ENCODE measurements at places on chromosomes 16 and 17. TPM values are rescaled to one million over a fixed set of nuclear protein-coding genes. Genes with fewer than 3 reads are reported as not detected.

YBX2 gene
- total RNA-seq, result 0.66 TPM

PPM1D gene
- total RNA-seq, result 18.3 TPM

PRCD gene
- 5.3 TPM for total RNA-seq

AFMID gene
- 2.4 TPM for total RNA-seq

CRYBA1 gene
- total RNA-seq, result not detected

COPZ2 gene
- total RNA-seq, result 2.4 TPM

TMEM100 gene
- not detected for total RNA-seq

IRF8 gene
- 17.6 TPM for total RNA-seq

ADAM11 gene
- total RNA-seq, result 0.86 TPM

DNAH17 gene
- 0.81 TPM for total RNA-seq

KCNG4 gene
- total RNA-seq, result not detected

- DNase-seq, result no peak
These were observed 47.9 kb upstream of the MAP3K14 start for GRCh38 chr17:45364531-45365390.

- DNase-seq, result no peak
These were observed 19.2 kb upstream of the HOXB13 start for GRCh38 chr17:48747445-48748363.

DNA sequence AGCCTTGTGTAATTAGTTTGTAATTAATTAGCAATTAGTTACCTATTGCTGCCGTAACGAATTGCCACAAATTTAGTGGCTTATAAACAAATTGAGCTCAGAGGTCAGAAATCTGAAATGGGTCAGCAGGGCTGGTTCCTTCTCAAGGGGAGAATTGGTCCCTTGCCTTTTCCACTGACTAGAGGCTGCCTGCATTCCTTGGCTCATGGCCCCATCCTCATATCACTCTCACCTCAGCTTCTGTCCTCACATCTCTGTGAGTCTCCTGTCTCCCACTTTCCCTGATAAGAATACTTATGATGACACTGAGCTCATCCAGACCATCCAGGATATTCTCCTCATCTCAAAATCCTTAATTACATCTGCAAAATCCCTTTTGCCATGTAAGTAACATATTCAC, 31.0 kb upstream of the NGFR start:
- no peak for DNase-seq

GRCh38 chr17:236641-237405, 55.4 kb upstream of the DOC2B start:
- DNase-seq, result no peak

DNA sequence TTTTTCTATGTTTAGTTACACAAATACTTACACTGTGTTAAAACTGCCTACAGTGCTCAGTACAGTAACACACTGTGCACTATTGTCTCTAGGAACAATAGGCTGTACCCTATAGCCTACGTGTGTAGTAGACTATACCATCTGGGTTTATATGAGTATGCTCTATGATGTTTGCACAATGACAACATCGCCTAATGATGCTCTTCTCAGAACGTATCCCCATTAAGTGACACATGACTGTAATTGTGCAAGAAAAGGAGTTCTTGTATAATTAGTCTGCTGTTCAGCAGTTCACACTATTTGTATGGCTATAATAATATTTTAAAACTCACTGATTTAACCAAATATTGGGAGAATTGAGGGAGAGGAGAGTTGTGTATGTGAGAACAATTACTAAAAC, 173.7 kb downstream of the TRIM37 start:
- DNase-seq, result no peak

DNA sequence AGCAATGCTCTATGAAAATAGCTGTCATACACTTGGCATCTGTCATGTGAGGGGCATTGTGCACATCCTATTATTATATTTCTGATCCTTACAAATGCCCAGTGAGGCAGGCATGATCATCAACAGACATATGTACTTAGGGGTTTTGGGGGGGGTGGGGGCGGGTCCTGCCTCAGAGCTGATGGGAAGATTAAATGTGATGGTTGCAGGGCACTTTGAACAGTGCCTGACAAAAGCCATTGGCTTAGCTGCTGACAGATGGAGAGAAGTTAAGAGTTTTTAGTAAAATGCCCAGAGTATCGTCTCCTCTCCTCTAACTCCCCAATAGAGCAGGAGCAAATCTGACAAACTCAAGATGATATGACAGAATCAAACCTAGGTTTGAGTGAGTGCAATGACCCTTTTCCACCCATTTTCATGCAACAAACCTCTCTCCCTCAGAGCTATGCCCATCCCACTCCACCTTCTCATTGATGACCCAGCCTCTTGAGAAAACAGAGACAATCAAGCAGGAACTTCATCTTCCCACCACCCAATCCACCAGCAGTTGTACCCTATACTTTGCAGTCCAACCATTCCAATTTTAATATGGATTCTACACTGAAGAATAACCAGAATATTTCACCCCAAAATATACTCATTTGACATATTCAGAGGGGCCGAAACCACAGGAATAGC, 4.8 kb downstream of the KLHL11 start:
- no peak for DNase-seq

GRCh38 chr17:3501344-3501743, 25.5 kb downstream of the ASPA start:
- no peak for DNase-seq

- DNase-seq, result no peak
These were observed 560.6 kb downstream of the CDH13 start for GRCh38 chr16:83187405-83187804.

DNA sequence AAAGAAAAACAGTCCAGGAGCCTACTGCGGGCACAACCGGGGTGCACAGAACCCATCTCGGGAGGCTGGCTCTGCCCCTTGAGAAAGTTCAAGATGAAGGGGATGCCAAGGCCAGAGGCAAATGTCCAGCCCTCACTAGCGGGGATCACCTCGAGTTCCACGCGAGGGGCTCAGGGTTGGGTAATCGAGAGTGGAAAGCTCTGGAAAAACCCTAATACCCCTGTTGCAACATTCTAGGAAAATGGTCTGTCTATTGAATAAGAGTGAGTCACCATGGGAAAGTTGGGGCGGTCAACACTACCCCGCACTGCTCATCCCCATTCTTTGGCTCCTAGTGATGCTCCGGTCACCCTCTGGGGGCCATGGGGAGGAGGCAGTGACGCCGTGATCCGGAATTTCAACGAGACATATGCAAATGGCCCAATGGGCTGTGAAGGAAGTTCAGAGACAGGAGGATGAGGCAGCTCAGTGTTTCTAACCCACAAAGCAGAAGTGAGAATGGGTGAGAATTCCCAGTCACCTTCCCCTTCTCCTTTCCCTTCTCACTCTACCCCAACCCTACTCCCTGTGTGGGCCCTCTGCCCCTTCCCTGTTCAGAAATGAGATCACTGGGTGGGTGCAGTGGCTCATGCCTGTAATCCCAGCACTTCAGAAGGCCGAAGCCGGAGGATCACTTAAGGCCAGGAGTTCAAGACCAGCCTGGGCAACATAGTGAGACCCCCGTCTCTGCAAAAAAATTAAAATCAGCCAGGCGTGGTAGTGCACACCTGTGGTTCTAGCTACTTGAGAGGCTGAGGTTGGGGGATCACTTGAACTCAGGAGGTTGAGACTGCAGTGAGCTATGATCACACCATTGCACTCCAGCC, 22.4 kb downstream of the SOCS3 start:
- DNase-seq, result no peak

GRCh38 chr17:41064301-41064700, 1.4 kb downstream of the KRTAP2-4 start:
- DNase-seq, result no peak

DNA sequence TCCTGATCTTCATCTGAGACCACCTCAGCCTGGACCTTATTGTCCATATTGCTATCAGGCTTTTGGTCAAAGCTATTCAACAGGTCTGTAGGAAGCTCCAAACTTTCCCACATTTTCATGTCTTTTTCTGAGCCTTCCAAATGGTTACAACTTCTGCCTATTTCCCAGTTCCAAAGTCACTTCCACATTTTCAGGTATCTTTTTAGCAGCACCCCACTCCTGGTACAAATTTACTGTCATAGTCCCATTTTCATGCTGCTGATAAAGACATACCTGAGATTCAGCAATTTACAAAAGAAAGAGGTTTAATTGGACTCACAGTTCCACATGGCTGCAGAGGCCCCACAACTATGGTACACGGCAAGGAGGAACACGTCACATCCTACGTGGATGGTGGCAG, 815.5 kb downstream of the KCNJ2 start:
- DNase-seq, result no peak

DNA sequence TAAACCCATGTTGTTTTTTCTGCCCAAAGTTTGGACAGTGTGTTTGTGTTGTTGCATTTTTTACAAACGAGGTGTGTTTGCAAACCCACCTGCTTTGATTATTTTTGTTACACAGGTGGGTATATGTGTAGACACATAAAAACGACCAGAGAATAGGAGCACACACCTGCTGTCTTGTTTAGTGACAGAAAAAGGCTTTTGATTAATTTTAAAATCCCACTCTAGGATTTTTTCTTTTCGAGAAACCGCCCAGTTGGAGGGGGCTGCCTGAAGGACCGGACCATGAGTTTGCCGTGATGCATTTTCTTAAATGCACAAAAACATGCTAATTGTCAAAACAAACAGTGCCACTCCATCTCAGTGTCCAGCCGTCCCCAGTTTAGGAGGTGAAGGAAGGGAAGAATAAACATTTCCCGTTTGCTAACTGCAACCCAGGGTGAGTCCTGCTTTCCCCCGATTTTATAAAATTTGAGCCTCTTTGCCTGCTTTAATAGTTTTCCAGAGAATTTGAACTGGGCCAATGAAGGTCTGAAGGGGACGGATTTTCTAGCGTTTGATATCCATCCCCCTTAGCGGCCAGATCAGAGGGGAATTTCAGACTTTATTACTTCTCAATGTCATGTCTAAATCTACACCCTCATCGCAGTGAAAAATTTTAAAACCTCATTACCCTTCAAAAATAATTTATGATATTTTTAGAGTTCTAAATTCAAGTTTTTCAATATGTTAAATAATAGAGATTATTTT, 3.2 kb downstream of the FOXC2 start:
- no peak for DNase-seq

DNA sequence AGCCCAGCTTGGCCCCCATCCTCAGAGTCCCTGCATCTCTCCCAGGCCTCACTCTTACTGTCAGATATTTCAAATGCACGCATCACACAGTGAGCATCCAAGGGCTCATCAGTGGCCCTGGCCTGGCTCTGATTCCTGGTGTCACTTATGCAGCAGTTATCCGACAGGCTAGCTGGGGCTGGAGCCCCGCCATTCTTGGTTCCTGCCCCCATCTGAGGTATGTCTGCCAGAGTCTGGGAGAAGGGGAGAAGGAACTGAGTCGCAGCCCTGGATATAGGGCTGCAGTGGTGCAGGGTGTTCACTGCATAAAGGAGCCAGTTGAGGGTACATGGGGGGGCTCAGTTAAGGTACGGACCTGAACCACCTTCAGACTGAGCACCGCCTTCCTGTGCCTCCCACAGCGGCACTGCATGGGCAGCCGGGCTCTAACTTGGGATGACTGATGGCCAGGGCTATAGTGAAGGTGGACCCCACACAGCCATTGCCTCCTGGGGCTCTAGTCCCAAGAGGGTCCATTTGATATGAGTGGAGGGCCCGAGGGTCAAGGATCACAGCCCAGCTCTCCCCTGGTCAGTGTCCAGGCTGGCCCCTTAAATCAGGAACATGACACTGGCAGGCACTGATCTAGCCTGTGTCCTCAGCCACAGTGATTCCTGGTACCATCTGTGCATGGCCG, 1.8 kb upstream of the RASD1 start:
- no peak for DNase-seq

DNA sequence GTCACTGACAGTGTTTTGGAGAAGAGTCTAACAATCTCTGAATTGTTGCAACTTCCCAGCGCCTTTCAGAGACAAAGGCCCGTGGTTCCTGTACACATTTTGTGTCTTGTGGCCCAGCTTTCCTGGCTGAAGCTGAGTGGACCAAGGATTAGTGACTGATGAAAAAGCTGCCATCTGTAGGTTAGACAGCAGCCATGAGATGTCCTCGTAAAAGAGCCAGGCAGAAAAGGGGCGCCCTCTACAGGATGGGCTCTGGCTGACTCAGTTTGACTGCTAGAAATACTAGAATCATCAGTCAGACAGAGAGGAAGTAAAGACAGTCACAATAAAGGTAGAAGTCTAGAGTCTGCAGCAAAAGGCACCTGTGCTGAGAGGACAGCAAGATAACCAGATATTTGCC, 26.5 kb upstream of the NF1 start:
- no peak for DNase-seq

- DNase-seq, result no peak
These were observed 3.9 kb upstream of the ZFPM1 start for GRCh38 chr16:88449267-88449561.

- DNase-seq, result no peak
These were observed 216.6 kb upstream of the CPHXL start for GRCh38 chr16:75942936-75943335.

- no peak for DNase-seq
These were observed 587 bp downstream of the HS3ST4 start for GRCh38 chr16:25692351-25692741.

DNA sequence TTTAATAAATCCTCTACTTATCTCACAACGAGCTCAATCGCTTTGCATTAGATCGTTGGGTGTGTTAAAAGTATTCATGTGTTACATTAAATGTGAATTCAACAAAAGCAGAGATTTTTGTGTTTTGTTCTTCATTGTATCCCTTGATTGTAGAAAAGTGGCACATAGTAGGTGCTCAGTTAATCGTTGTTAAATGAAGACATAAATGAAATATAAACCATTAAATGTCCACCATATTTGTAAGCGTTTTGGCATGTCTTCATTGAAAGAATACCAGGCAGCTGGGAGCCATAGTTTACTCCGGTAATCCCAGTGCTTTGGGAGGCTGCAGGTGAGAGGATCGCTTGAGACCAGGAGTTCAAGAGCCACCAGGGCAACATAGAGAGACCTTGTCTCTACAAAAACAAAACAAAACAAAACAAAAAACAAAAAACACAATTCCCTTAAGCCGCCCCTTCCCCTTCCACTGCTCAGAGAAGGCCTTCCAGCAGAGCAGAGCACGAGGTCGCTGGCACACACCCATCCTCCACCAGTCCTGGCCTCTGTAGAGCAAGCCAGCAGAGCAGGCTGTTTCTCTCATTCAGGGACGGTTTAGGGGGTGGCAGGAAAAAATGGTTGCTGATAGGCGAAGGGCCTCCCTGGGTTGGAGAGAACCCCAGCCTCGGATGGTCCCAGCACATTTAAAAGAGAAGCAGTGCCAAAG, 673 bp upstream of the CHD9 start:
- no peak for DNase-seq

DNA sequence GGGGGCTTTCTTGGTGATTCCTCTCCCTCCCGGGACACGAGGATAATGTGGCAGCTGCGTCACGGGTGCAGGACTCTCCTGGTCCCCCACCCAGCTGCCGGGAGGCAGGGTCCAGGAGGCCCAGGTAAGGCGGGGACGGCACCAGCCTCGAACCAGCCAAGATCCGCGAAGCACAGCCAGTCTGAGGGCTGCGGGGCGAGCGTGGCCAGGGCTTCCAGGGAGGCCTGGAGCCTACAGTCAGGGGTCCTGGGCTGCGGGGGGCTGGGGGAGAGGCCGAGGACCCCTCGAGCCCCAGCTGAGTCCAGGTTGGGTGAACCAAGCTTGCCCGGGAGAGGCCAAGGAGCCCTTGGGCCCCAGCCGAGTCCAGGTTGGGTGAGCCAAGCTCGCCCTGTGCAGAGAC, 10.0 kb downstream of the TPSD1 start:
- DNase-seq, result no peak

GRCh38 chr17:75490173-75490743, 25.1 kb downstream of the CASKIN2 start:
- DNase-seq, result no peak
